ENCODE measurements at places on chromosomes 6 and 20.

GRCh38 chr6:26322645-26323482, 42.1 kb upstream of the BTN3A2 start:
- no peak for DNase-seq

DNA sequence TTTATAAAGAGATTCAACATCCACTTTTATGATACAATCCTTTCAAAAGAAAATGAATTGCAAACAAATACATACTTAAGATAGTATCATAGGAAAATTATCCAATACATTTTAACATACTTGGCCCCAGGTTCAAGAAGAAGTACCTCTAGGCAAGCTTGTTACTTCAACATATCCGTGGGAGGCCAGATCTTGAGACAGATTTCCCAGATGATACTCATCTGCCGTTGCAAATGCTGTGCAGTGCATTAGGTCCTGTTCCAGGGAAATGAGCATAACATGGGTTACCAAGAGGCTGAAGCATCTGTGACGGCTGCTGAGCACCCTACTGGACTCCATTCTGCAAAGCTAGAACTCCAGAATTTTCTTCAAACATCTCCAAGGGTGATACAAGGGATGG, 15.6 kb downstream of the RMND1 start:
- DNase-seq, result no peak

- DNase-seq, result no peak
These were observed 18.7 kb downstream of the GLO1 start for GRCh38 chr6:38684237-38684636.

DNA sequence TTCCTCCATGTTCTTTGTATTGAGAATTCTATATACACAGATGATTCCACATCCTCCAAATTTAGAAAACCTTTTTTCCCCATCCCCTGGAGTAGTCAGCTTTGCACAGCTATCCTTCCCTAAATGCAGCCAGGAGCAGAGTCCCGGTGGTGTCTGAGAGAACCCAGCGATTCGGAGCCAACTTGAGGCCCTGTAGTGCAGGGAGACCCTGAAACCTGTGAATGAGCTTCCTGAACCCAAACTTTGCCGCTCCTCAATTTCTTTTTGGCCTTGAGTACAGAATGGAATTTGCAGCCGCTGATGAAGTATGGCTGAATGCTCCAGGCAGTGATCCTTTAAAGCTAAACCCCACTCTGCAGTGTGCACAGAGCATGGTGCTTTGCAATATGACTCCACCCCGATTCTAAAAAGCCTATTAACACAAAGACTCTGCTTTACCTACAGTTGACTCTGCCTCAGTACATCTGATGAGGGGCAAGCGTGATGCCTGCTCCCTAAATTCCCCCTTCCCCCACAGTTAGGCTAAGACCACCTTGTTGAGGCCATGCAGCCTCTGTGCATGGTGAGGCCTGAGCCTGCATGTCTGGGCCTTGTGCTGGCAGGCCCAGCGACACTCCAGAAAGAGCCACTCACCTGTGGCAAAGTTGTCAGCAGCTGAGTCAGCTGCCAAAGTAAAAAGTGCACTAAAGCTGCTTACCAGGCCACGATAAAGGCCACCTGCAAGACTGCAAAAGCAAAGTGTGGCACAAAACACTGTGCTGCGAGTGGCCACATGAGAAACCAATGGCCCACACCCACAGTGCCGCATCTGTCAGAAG, 82.1 kb downstream of the PLEKHG1 start:
- DNase-seq, result no peak

GRCh38 chr6:27553123-27553904, 80.4 kb upstream of the ZNF184 start:
- no peak for DNase-seq

DNA sequence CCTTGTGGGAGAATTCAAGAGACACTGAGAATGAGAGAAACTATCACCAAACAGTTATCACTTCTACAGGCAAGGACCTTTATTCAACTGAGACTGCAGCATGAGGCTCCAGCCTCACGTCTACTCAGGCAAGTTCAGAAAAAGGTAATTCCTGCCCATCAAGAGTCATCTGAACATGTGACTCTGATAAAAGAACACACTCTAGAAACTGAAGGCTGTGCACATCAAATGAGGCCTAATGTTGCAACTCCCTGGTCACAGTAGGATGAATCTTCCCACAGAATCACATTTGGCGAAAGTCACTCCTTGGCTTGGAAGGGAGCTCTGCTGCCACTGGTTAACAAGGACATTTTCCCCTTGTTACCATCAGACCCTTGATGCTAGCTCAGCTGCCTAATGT, 71.2 kb upstream of the EMILIN3 start:
- DNase-seq, result no peak

- DNase-seq, result no peak
These were observed 11.8 kb downstream of the GNAS start for GRCh38 chr20:58864346-58864745.

DNA sequence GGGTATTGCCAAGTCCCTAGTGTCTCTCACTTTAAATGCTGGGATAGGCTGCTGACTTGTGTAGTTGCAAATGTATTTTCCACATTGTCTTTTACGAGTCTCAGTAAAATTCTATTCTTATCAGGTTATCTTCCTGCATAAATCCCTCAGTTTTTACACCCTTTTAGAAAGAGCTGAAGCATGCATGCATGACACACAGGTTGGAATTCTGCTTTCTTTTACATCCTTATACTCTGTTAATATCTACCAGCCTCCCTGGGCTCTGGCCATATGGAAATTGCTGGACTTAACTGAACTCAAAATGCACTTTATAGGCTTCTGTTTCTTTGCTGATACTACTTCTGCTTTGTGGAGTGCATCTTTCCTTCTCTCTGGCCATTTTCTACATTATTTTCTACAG, 477.4 kb downstream of the FRK start:
- no peak for DNase-seq
